H9 (cell line): ENCODE measurements at places on chromosomes 1 and 21. TPM values are rescaled to one million over a fixed set of nuclear protein-coding genes. Genes with fewer than 3 reads are reported as not detected.

GRCh38 chr1:20376880-20377494 is 86.3 kb downstream of the VWA5B1 start:
- no peak overlapping the region for H3K4me3 ChIP-seq
- H3K27me3 ChIP-seq = peaks cover 6% of the 10 kb centered on the region; the same call in 1 of the 2 replicates
- no peaks in the 10 kb centered on the region for H3K36me3 ChIP-seq
- H3K27ac ChIP-seq = no peak overlapping the region

GRCh38 chr1:160814316-160814715 is 18.3 kb downstream of the LY9 start:
- no peaks in the 10 kb centered on the region for H3K4me1 ChIP-seq
- H3K36me3 ChIP-seq = no peaks in the 10 kb centered on the region
- DNase-seq = no peak
- no peak overlapping the region for H3K4me3 ChIP-seq
- H3K27ac ChIP-seq = no peak overlapping the region

- no peak overlapping the region for H3K4me3 ChIP-seq
- peaks cover 28% of the 10 kb centered on the region; the same call in 1 of the 2 replicates for H3K27me3 ChIP-seq
- no peak for DNase-seq
- H3K27ac ChIP-seq = no peak overlapping the region
Observed at GRCh38 chr1:223730479-223731132, 18.3 kb downstream of the CAPN2 start.

- H3K36me3 ChIP-seq = no peaks in the 10 kb centered on the region
- peaks cover 3% of the 10 kb centered on the region; the same call in 1 of the 2 replicates for H3K4me1 ChIP-seq
- H3K27me3 ChIP-seq = no peaks in the 10 kb centered on the region
Observed at GRCh38 chr1:224203243-224204016, 20.4 kb downstream of the DEGS1 start.

DNA sequence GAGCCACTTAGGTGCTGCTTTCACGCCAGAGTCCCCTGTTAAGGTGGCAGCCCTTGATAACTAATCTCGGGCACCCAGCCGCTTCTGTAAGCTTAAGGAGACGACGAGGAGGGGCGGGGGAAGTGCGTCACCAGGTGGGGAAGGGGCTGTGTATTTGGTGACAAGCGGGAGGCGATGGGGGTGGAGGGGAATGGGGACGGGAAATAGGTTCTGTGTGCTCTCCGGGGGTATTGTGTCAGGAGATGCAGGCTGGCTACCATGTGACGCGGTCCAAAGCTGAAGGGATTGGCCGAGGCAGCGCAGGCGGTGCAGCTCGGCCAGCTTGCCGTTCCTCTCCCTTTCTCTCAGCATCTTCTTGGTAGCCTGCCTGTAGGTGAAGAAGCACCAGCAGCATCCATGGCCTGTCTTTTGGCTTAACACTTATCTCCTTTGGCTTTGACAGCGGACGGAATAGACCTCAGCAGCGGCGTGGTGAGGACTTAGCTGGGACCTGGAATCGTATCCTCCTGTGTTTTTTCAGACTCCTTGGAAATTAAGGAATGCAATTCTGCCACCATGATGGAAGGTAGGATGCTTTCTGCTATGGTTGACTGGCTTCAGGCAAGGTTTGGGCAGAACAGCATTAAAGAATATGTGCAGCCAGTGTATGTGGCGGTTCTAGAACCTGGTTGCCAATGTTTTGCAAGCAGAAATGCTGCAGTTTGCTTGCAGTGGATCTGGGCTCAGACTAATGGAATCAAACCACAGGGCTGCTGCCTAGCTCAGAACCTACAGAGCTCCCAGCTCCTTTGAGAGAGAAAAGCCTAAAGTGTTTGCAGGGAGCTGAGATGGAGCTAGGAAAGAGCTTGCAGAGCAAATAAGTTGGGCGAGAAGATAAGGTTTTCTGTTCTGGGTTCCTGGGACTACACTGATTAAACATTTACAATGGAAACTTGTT is at the start of gene SGIP1:
Gene SGIP1, plus strand, starts transcription at position 350 of the 937 bp plus-strand sequence. Its CDS starts 206 bp downstream, at position 556.
- H3K36me3 ChIP-seq = no peaks in the 10 kb centered on the region
- peaks cover 4% of the 10 kb centered on the region; the same call in 1 of the 2 replicates for H3K27me3 ChIP-seq
- peaks cover 3% of the 10 kb centered on the region; the same call in 1 of the 2 replicates for H3K4me1 ChIP-seq
- no peak within 1 kb of the TSS for H3K27ac ChIP-seq

DNA sequence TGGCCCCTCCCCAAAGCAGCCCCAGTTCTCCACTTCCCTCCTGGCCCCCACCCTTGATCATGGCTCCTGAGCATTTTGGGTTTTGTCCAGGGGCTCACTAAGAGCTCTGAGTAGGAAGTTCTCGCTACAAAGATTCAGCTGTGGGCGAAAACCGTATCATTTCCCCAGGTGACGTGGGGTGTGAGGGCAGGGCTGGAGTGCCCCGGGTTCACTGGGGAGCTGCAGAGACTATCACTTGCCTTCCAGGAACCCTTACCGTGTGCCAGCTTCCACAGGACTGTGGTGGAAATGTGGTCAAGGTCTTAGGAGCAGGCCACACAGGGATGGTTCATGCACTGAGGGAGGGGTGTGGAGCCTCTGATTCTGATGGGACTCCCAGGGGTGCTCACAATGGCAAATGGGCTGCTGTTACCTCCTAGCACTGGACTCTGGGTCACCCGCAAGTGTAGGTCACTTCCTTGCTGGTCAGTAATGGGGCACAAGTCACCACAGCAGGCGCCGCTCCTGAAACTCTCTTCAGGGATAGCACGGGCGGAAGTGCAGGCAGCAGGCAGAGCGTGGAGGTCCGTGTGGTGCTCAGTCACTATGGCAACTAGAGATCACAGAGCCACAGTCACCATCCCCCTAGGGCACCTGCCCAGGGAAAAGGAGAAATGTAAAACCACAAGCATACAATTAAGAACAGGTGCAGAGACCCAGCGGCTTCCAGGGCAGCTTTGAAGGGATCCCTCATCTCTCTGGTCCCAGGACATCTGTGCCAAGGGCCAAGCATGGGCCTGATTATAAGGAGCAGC is 35.4 kb downstream of the RSPH1 start:
- DNase-seq = peak; percentile 50
- no peak overlapping the region for H3K27ac ChIP-seq
- peaks cover 7% of the 10 kb centered on the region; the same call in 1 of the 2 replicates for H3K4me1 ChIP-seq
- peak overlapping the region; percentile 41; the same call in 1 of the 3 replicates for H3K4me3 ChIP-seq

DNA sequence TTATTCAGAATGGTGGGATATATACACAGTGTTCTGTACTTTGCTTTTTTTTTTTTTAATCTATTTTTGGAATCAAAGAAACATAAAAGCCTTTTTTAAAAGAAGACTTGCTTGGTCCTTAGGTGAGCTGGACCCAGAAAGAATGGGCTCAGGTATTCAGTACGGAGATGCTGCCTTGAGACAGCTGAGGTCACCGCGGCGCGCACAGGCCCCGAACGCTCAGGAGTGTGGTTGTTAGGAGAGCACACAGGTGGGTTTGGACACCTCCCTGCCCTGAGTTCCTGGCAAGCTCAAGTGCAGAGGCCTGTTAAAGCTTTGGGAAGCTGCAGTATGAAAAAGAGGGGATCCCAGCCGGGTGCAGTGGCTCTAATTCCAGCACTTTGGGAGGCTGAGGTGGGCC is 31.8 kb downstream of the RAB4A start:
- H3K4me3 ChIP-seq = no peak overlapping the region
- no peak for DNase-seq

DNA sequence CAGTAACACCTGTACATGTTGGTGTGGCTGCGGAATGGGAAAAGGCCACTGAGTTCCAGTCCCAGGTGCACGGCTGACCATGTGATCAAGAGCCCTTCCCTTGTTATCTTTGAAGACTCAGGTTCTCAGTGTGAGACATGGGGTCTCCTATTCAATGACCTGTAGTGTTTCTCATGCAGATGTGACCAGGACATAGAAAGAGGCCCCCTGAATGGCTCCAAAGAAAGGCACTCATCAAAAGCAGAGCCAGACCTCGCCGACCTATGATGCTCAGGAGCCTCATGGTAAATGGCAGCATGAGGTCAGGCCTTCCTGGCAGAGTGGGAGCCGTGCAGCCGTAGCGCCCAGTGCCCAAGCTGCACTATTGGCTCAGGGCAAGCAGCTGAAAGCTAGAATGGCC is 42.3 kb upstream of the HAO2 start:
- H3K36me3 ChIP-seq = no peaks in the 10 kb centered on the region; the same call in 1 of the 2 replicates
- peak; percentile 71 for DNase-seq
- H3K4me3 ChIP-seq = peak overlapping the region; percentile 79; the same call in 2 of the 3 replicates
- no peaks in the 10 kb centered on the region for H3K27me3 ChIP-seq
- peaks cover 7% of the 10 kb centered on the region; the same call in 1 of the 2 replicates for H3K4me1 ChIP-seq

DNA sequence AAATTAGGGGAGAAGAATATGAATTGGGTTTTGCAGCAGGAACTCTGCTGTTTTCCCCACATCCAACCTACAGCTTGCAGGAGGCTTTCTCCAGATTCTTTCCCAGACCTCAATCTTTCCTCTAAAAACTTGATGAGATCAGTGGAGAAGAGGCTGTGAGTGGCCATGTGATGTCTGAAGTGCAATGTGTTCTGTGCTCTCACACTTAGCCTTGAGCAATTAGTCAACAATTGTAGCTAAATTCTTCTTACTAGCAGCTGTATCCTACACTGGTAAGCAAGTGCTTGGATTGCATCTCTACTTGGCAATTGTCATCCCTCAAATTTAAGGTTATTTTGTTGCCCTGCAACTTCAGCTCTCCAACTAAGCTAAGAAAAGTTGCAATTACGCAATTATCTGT is 807.3 kb upstream of the RGS18 start:
- H3K4me1 ChIP-seq = no peaks in the 10 kb centered on the region
- H3K36me3 ChIP-seq = no peaks in the 10 kb centered on the region
- H3K27me3 ChIP-seq = no peaks in the 10 kb centered on the region
- H3K4me3 ChIP-seq = no peak overlapping the region
- DNase-seq = no peak

DNA sequence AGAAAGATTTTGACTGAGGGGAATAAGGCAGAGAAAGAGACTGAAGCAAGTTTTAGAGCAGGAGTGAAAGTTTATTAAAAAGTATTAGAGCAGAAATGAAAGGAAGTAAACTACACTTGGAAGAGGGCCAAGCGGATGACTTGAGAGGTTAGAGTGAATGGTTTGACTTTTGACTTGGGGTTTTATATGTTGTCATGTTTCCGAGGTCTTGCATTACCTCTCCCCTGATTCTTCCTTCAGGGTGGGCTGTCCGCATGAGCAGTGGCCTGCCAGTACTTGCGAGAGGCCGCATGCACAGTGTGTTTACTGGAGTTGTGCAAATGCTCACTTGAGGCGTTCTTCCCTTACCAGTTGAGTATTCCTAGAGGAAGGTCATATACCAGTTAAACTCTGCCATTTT is 13.0 kb upstream of the DENND2D start:
- peaks cover 7% of the 10 kb centered on the region; the same call in 1 of the 2 replicates for H3K4me1 ChIP-seq
- DNase-seq = no peak
- no peak overlapping the region for H3K4me3 ChIP-seq
- no peak overlapping the region for H3K27ac ChIP-seq
- H3K36me3 ChIP-seq = peaks cover 4% of the 10 kb centered on the region; the same call in 1 of the 2 replicates
- H3K27me3 ChIP-seq = no peaks in the 10 kb centered on the region; the same call in 1 of the 2 replicates

GRCh38 chr1:9388335-9389180 is 95.9 kb downstream of the SPSB1 start:
- no peaks in the 10 kb centered on the region for H3K27me3 ChIP-seq
- H3K4me1 ChIP-seq = no peaks in the 10 kb centered on the region; the same call in 1 of the 2 replicates
- H3K27ac ChIP-seq = no peak overlapping the region
- H3K4me3 ChIP-seq = no peak overlapping the region

GRCh38 chr1:119308130-119308700 is 60.4 kb upstream of the HAO2 start:
- no peaks in the 10 kb centered on the region; the same call in 1 of the 2 replicates for H3K4me1 ChIP-seq
- H3K27me3 ChIP-seq = no peaks in the 10 kb centered on the region
- H3K27ac ChIP-seq = no peak overlapping the region
- no peak overlapping the region for H3K4me3 ChIP-seq

- H3K4me3 ChIP-seq = no peak overlapping the region
- H3K4me1 ChIP-seq = no peaks in the 10 kb centered on the region
- peak; percentile 80 for DNase-seq
- H3K36me3 ChIP-seq = peaks cover 35% of the 10 kb centered on the region
Observed at GRCh38 chr1:36096500-36097432, 8.1 kb downstream of the ADPRS start.

GRCh38 chr1:201245082-201245481 is 38.2 kb upstream of the PKP1 start:
- H3K27ac ChIP-seq = no peak overlapping the region
- no peak overlapping the region for H3K4me3 ChIP-seq
- DNase-seq = no peak
- no peaks in the 10 kb centered on the region for H3K4me1 ChIP-seq

DNA sequence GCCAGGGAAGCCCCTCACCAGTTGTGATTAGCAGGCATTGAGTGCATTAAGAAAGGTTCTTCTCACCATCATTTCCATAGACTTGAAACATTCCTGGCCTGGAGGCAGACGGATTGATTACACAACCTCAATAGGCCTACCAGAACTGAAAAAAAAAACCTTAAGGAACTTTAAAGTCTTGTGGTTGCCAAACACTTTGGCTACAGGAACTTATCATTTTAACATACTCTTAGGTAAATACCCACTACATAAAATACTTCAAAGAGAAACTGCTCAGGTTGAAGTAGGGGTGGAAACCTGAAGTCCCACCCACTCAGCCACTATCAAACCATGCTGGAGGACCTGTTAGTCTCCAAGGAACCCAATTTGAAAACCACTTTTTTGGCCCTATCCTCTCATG is 22.4 kb upstream of the HMGB4 start:
- no peaks in the 10 kb centered on the region for H3K4me1 ChIP-seq
- no peak overlapping the region for H3K4me3 ChIP-seq
- H3K27me3 ChIP-seq = no peaks in the 10 kb centered on the region
- DNase-seq = no peak

GRCh38 chr1:68344208-68344607 is 105.5 kb downstream of the RPE65 start:
- H3K4me3 ChIP-seq = no peak overlapping the region
- H3K27ac ChIP-seq = no peak overlapping the region
- no peaks in the 10 kb centered on the region for H3K27me3 ChIP-seq
- no peak for DNase-seq
- no peaks in the 10 kb centered on the region for H3K4me1 ChIP-seq

RPTN gene
- not detected in 2 replicates for total RNA-seq

ADCY10 gene
- total RNA-seq = 0.20 TPM in 1 of 2 replicates, not detected in the other

SLC44A5 gene
- 2.1 and 2.4 TPM in 2 replicates for total RNA-seq

GJA8 gene
- not detected in 2 replicates for total RNA-seq

SLC25A34 gene
- 0.94 and 1.5 TPM in 2 replicates for total RNA-seq
